ENCODE measurements at places on chromosomes 3 and 15.

DNA sequence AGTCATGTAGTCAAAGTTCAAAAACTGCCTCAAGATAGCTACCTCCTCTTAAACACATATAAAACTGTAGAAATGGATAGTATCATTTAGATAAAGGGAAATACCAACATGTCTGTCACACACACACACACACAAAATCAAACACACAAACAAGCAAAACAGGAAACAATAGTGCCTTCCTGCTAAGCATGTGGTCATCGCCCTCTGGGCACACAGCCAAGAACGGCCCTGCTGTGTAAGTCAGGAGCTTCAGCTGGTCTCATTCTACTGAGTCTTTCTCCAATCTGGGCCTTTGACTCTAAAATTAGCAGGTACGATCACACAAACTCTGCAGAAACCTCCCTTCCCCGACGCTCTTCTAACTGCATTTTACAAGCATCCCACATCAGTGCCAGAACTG, 272.2 kb upstream of the CHRNA7 start:
- DNase-seq = peak; percentile 67

DNA sequence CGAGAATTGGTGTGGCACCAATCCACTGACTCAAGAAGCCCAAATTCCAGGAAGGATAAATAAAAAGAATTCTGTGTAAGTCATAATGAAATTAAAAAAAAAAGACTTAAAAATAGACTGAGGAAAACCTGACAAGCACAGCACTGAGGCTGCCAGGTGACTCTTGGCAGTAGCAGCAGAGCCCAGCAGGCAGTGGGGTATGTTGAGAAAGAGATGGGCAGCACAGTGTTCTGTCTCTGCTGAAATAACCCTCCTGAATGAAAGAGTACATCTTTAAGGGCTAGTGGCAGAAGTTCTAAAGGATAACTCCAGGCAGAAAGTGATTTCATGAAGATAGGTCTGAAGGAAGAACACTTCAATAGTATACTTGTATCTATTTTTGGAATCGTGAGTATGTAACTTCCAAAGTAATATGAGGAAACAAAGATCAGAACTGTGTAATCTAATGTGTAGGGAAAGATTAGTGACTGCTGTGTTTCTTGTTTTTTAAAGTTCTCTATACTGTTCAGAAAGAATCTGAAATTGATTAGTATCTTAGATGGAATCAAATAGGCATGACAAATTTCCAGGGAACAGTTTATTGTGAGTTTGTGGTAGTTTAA, 75.9 kb downstream of the RAB7A start:
- no peak for DNase-seq

DNA sequence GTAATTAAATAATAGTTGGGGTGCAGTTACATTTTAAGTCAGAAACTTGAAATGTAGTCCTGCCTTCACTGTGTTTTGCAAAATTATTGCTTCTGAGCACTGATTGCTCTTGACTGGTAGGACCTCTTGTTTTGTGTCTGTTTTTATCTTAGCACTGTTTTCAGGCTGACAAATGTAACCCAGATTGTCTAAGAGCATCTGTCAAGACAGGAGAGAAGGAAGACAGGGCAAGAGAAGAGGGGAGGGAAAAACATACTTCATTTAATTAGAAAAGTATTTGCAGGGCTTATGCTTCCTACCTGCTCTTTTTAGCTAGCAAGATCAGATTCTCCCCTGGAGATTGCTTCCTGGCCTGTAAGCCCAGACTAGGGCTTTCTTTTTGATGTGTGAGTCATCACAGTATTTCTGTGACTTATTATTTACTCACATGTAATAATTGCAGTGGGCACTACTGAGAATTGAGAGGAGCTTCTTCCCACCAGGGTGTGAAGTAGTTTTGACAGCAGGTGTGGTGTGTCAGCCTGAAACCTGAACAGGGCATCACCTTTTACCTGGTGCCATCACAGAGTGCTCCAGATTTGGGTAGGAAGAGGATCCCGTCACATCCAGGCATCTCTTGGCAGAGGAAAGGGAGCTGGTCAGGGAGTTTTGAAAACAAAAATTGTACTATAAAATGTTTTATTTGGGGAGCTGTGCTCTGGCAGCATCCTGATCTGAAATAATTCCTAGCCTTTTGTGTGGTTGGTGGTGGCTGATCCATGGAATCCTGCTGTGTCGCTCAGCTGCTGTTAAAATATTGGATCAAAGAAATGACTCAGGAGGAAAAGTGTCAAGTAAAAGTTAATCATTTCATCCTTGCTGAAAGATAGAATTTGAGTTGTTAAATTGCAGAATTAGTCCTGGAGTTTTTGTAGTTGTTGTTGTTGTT, 98.2 kb downstream of the TMEM108 start:
- DNase-seq = peak; percentile 18

GRCh38 chr3:3726549-3726948, 72.7 kb upstream of the LRRN1 start:
- no peak for DNase-seq

DNA sequence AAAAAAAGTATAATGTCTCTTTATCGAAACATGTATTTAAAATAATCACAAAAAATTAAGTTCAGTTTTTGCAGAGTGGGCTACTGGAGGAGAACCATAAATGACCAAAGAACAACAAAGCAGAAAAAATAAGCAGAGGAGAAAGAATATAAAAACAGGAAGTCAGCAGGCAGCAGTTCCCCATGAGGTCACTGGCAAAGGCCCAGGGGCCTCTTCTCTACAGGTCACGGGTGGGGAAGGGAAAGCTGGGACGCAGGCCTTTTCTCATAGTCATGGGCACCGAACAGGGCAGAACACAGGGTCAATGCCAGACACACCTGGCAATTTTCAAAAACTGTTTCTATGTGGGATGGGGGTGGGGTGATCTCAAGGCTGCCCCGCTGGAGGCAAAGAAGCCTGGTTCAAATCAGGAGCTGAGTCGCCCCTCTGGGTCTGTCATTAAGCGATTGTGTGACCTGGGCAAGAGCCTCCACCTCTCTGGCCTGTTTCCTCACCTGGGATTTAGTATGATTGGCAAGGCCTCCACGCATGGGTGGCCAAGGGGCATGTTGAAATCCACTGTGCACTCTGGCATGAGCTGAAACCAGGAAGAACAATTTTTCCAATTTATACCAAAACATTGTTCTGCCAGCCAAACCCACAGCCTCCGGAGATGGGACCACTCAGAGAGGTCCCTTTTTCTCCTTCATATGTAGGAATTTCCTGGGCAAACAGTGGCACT, 43.8 kb upstream of the UACA start:
- DNase-seq = no peak

- DNase-seq = no peak
These were observed 17.7 kb upstream of the FGD5 start for GRCh38 chr3:14801031-14801430.

DNA sequence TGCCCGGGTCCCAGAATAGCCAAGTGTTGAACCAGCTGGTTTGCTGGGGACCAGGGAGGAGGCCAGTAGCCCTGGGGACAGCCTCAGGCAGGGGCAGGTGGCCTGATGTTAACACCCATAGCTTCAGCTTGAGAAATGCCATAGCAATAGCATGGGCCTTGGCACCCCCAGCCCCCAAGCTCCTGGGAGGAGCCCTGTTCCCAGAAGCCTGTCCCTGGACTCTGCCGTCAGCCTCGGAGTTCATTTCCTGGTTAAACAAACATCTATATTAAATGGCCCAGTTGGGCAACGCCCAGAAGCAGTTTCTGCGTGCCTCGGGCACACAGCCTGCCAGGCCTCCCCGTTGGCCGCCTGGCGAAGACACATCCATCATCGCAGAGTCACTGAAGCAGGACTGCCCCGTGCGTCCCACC, 58.2 kb downstream of the FGD5 start:
- DNase-seq = no peak
